ENCODE measurements at places on chromosomes 6 and 20.

- DNase-seq, result no peak
Observed at GRCh38 chr6:36062247-36062646, 34.6 kb downstream of the MAPK14 start.

DNA sequence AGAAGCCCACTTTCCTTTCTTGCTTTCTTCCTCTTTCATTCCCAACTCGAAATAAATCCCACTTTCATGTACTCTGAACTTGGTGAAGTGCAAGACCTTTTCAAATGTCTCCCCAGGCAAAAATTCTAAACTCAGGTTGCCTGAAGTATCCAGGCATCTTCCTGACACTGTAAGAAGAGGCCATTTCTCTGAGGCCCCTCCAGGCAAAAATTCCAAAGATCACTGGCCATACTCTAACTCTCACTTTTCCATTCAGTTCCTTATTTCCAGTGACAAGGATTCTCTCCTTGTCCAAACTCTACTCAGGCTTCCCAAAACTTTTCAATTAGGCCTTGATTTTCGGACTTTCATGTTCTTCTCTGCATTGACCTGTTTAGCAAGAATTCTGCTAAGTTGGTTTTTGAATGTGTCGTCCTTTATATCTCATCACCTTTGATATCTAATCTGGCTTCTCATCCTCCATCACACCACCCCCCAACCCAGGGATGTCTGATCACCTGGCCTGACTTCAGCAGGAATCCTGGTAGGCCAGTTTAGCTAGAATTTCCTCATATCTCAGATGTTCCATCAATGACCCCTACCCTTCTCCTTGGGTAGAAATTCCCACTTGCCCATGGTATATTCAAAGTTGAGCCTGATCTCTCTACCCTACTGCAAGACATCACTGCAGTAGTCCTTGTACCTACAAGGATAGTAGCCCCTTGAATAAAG is 124.9 kb downstream of the RCAN2 start:
- no peak for DNase-seq

DNA sequence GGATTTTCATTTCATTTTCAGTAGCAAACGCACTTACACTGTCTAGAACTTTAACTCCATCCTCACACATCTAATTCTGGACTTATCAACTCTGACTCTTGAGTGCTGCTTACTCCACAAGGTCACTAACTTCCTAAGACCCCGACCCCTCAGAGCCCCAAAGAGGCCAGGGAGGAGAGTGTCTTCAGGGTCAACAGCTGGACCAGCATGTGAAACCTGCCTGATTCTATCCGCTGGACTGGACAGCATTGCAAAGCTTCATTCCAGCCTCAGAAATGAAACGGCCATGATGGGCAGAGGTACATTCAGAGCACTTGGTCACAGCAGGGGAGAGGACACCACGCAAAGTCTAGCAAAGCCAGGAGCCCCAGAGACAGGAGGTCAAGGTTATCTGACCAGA is 9.1 kb downstream of the RNASET2 start:
- no peak for DNase-seq

DNA sequence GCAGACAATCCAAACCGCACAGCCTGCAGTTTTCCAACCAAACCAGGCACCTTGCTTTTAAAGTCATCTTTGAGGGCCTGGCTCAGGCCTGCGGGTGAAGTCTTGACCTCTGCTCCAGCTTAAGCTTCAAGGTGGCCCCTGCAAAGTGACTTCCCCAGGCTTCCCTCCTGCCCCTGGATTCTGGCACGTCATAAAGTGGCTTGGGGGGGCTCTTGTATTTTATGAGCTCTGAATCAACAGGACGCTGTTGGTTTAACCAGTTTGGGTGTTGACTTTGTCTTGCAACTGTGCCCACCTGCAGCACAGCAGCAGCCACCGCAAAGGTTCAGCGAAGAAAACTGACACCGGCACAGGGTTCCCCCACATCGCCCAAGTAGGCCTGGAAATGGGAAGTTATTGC is 81.2 kb downstream of the NFATC2 start:
- no peak for DNase-seq

DNA sequence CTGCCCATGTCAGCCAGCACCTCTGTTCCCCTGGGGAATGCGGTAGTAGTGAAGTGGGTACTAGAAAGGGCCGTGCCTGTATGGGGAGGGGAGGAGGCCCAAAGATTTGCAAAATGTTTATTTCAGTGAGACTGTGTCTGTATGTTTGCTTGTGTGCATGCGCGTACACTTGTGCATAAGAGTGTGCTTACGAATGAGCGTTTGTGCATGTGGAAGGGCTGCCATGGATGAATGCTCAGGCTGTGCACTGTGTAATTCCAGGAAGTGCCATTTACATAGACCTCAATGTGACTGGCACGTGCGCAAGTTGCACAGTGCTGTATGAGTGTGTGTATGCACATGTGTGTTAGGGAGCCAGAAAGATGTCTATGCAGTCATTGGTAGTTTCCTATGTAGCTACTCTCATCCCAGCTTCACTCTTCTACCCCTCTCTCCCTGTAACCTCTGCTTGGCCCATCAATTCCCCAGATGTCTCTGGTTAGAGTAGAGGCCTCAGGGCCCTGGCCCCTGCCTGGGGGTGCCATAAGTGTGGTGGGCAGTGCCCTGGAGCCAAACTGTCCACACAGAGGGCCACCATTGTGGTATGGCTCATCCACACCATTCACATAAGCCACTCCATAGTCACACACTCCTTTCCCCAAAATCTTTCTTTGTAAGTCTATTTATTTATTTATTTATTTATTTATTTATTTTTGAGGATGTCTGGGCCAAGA is 26.8 kb upstream of the SLC22A7 start:
- no peak for DNase-seq

- DNase-seq, result no peak
Observed at GRCh38 chr6:125367036-125367782, 65.4 kb upstream of the HDDC2 start.

GRCh38 chr6:120938876-120939472 is 395.3 kb downstream of the TBC1D32 start:
- no peak for DNase-seq

DNA sequence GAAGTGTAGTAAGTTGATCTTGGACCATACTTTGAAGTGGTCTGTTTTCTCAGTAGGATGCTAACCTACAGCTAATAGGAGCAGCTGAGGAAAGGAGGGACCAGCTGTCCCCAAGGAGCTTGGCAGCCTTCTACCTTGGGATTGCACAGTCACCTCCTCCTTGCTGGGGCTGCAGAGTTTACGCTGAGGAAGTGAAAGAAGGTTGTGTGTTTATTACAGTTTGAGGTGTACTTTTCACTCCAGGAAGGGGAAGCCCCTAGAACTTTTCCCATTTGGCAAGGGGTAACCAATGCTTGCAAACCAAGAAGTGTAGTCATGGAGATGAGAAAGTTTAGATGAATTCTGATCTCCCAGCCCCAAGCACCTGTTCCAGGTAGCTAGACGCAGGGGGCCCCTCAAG is 58.8 kb downstream of the BMP6 start:
- no peak for DNase-seq

GRCh38 chr6:16421462-16421960 is 183.1 kb downstream of the GMPR start:
- no peak for DNase-seq

DNA sequence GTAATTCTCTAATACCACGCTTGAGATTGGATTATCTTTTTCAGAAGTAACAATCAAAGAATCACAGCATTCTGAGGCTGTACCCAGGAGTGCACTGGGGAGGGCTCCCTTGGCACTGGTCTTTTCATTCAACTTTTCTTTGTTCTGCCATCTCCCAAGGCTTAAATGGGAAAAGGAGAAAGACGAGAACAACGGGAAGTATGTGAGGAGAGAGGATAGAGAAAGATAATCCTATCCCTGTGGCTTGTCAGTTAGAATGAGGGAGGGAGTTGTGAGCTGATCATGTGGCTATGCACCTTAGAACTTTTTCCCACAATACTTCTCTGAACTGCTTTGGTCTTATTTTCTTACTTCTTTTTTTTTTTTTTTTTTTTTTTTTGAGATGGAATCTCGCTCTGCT is 83.1 kb downstream of the CAP2 start:
- DNase-seq, result no peak

GRCh38 chr6:89542081-89542857 is 96.3 kb downstream of the LYRM2 start:
- no peak for DNase-seq

DNA sequence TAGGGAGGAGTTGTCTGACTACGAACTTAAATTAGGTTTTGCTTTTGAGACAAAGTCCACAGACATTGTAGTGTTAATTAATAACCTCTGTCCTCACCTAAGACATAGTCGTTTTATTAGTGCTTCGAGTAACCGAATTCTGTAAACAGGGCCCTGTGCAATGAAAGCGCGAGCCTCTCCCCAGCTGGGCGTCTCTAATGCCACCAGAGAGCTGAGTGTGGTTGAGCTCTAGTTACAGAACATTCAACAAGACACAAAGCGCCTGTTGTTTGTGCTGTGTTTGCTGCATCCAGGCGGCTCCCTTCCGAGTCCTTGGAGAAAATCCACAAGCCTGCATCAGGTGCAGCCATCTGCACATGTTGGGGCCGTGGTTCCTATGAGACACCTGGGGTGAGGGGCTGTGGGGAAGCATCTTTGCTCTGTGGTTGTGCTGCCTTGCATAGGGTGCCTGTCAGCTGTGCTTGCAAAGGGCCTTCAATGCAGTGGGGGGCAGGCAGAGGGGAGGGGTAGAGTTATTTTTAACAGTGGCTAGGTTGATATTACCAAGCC is 63.9 kb downstream of the CD164 start:
- no peak for DNase-seq

DNA sequence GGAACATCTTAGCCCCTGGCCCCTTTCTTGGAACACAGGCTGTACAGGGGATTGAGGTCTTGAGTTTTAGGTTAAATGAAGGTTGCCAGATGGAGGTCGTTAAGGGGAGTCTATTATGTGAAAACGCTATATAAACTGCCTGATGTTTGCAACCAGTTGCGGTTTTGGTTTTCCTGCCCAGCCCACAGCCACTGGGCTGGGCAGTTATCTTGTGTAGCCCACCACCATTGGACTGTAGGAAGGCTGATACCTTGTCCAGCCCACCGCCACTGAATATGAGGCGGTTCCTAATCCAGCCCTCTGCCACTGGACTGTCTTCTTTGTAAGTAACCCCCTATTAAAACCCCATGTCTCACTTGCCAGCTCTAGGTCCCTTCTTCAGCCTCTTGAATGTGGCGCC is 42.3 kb upstream of the COL21A1 start:
- DNase-seq, result no peak

- no peak for DNase-seq
Observed at GRCh38 chr20:62700261-62700930, 8.2 kb upstream of the NTSR1 start.

DNA sequence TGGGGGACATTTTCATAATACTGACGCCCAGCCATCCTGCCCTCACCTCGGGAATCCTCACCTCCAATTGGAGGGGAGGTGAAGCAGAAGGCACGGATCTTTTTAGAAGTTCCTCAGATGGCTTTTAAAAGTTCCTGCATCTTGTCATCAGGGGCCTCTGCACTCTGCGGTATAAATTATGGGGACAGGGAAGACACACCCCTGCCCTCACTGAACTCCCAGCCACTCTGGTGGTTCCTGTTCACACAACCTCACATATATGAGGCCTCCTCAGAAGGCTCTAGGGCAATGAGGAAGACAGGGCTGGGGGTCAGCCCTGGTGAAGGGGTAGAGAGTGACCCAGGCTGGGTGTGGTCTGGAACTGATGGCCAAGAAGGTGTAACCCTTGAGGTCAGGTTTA is 187.0 kb downstream of the SOD2 start:
- no peak for DNase-seq

All from CD4-positive, alpha-beta T cell treated with Interleukin-1 beta for 1 hour (primary cell).